ENCODE measurements at places on chromosomes 7 and 10. TPM values are rescaled to one million over a fixed set of nuclear protein-coding genes. Genes with fewer than 3 reads are reported as not detected.

DNA sequence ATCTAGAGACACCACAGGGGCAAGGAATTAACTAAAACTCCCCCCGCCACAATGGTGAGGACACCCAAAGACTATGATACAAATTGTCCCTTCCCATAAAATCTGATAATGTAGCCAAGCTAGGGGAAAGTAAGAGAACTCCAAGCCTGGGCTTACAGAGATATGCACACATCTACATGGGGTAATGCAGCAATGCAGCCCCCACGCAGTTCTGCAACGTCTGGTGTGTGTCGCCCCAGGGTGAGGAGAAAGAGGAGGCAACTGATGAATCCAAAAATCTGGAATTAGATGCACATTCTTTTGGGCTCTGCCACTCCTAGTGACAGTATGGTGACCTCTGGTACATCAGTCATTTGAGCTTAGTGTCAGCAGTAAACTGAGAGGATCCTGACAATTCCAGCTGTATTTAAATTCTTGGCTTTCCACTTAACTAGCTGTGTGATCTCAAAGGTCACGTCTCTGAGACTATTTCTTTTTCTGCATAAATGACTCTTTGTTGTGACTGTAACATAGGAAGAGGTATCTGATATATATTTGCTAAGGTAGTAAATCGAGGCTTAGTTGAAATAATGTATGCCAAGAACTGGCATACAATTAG is 51.5 kb downstream of the PIP4K2A start:
- H3K27ac ChIP-seq = no peak overlapping the region
- no peak overlapping the region for H3K4me3 ChIP-seq
- H3K36me3 ChIP-seq = no peaks in the 10 kb centered on the region
- DNase-seq = no peak

DNA sequence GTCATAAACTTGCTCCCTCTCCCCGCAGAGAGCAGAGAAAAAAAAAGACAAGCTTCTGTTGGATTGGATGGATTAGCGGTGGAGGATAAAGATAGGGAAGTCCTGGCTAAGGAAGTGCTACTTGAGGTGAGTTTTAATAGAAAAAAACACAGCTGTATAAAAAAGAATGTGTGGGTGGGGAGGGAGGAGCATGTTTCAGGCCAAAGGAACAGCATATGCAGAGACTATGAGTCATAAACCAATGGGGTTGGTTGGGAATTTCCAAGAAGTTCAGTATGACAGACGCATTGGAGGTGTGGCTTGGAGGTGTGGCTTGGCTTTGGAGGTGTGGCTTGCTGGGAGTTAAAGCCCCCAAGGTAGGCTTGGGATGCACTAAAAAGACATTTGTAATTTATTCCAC is 103.0 kb upstream of the LSM8 start:
- H3K4me1 ChIP-seq = peaks cover 12% of the 10 kb centered on the region
- peak overlapping the region; percentile 57 for H3K27ac ChIP-seq
- H3K27me3 ChIP-seq = no peaks in the 10 kb centered on the region
- peak overlapping the region; percentile 42 for H3K4me3 ChIP-seq
- DNase-seq = peak; percentile 66

DNA sequence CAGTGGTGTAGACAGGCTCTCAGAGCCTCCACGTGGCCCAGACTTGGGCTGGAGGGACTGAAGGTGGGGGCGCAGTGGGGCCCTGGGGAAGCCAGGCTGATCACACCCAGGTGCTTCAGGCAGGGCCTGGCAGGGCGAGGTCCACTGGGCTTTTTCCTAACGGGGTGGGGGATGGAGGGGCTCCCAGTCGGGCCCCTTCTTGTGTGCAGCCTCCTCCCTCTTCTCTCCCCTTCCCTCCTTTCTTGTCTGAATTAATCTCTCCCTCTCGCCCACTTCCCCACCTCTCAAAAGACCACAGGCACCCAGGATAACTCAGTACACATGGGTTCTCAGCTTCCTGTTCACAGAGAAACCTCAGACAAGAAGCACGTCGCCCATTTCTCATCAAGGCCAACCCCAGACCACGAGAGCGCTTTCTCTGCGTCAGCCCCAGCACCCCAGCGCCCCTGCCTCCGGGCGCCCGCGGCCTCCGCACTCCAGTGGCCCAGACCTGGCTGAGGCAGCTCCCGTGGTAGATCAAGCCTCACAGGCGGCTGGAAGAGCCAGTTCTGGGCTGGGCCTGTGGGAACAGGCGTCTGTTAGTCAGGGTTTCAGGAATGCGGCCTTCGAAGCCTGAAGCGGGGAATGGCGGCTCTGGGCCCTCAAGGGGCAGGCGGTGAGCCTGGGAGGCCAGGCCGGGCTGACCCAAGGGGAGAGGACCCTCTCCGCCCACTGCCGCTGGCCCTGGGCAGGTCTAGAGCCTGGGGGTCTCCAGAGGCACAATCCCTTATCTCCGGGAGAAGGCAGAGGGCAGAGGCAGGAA is 50.6 kb downstream of the PWWP2B start:
- H3K27ac ChIP-seq = peak overlapping the region; percentile 61
- no peak overlapping the region for H3K4me3 ChIP-seq
- peak; percentile 46 for DNase-seq
- H3K4me1 ChIP-seq = peaks cover 23% of the 10 kb centered on the region
- H3K36me3 ChIP-seq = no peaks in the 10 kb centered on the region
- H3K27me3 ChIP-seq = no peaks in the 10 kb centered on the region

DNA sequence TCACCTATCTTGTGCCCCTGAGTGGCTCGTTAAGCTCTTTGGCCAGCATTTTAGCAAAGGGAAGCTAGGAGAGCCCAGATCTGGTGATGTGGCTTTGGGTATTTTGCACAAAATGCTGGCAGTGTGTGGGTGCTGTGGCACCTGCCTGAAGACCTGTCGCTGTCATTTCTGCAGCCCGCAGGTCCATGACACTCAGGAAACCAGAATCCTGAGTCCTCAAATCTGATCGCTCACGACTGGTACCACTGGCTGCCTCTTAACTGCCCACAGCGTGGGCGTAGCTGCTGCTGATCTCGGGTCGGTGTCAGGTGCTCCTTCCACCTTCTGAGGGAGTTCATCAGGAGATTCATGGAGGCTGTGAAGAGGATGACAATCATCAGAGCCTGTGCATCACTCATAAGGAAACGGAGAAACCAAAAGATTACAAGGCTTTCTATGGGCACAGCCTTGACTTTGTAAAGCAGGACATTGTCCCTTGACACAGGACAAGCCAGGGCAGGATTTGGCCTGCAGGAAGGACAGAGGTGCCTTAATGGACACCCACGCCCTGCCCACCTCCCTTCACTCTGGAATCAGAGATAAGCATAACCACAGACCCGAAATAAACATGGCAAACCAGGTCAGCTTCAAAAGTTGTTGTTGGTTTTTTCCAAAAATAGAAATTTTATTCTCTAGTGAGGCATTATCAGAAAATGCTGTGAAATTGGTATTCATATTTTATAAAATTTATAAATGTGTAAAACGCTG is 71.0 kb upstream of the STK17A start:
- no peaks in the 10 kb centered on the region for H3K4me1 ChIP-seq
- no peaks in the 10 kb centered on the region for H3K27me3 ChIP-seq
- no peak overlapping the region for H3K27ac ChIP-seq
- no peak overlapping the region for H3K4me3 ChIP-seq
- DNase-seq = no peak
- H3K36me3 ChIP-seq = no peaks in the 10 kb centered on the region

DNA sequence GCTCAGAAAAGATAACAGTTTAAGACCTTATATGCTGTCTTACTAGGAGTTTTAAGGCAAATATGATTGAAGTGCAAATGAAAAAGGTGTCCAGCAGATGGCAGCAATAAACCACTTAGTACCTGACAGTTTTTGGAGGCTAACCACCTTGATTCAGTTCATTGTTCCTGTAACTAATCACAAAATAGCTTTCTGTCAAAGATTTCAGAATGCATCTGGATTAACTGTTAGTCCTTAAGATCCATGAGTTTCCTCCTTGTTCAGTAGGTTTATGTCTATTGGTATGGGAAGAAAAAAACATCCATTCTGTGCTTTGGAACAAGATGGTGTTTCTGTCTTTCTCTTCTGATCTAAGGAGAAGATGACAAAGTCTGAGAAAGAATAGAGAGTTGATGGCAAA is 46.6 kb downstream of the CCSER2 start:
- no peaks in the 10 kb centered on the region for H3K27me3 ChIP-seq
- H3K4me3 ChIP-seq = no peak overlapping the region
- peak; percentile 40 for DNase-seq
- H3K4me1 ChIP-seq = no peaks in the 10 kb centered on the region
- no peaks in the 10 kb centered on the region for H3K36me3 ChIP-seq

DNA sequence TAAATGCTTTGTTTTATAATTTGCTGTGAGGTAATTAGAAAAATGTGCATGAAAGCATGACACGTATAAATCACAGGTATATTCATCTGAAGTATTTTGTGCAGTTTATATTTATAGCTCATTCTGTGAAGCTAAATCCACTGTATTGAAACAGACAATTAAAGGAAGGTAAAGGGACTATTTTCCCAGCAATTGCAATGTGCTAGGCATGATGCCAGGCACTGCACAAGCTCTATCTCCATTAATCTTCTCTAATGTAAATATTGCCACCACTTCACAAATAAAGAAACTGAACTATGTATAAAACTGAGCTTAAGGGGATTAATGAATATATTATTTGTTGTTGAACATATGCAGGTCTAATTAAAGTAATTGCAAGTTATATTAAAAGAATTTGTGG is 1012.5 kb downstream of the NRG3 start:
- H3K27ac ChIP-seq = no peak overlapping the region
- DNase-seq = no peak
- H3K4me3 ChIP-seq = no peak overlapping the region
- no peaks in the 10 kb centered on the region for H3K27me3 ChIP-seq

- DNase-seq = peak; percentile 45
- peak overlapping the region; percentile 60 for H3K27ac ChIP-seq
- peak overlapping the region; percentile 81 for H3K4me3 ChIP-seq
- H3K36me3 ChIP-seq = peaks cover 21% of the 10 kb centered on the region
Measured at GRCh38 chr7:79452032-79452494, 1.4 kb downstream of the MAGI2 start.

DNA sequence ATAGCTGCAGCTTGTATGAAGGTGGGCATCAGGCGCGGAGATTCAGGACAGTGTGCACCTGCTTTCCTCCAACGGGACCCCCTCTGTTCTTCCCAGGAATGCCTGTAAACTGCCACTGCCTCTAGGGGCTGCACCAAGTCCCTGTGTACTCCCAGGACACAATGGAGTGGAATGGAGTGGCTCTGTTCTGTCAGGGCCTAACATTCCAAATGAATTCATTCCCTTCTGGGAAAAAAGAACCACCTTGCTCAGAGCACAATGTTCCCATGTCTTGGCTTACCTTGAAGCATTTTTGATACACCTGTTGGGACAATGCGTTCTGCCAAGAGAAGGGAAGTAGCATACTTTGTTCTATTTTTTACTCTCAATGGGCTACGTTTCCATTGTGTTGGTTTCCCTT is 339.4 kb downstream of the FRMD4A start:
- no peaks in the 10 kb centered on the region for H3K36me3 ChIP-seq
- H3K4me3 ChIP-seq = no peak overlapping the region
- no peak overlapping the region for H3K27ac ChIP-seq
- DNase-seq = no peak

GRCh38 chr7:151869455-151869854 is 7.5 kb downstream of the PRKAG2 start:
- H3K4me1 ChIP-seq = no peaks in the 10 kb centered on the region
- no peaks in the 10 kb centered on the region for H3K36me3 ChIP-seq
- H3K27me3 ChIP-seq = peaks cover 64% of the 10 kb centered on the region
- no peak overlapping the region for H3K4me3 ChIP-seq
- no peak overlapping the region for H3K27ac ChIP-seq

Gene PSD
- 0.34 TPM for total RNA-seq

Gene LRRC4
- not detected for total RNA-seq

Gene PILRA
- 3.1 TPM for total RNA-seq

Gene NEUROG3
- total RNA-seq = not detected

Gene PRSS2
- total RNA-seq = 0.64 TPM

Gene CALY
- total RNA-seq = not detected

Gene DRGX
- not detected for total RNA-seq
